Astrocyte (in vitro differentiated cells and primary cell): ENCODE measurements at places on chromosomes 2 and 18.
A peak's percentile ranks its signal among the peaks of the same experiment; 100 is the strongest.

- H3K27me3 ChIP-seq, result no peaks in the 10 kb centered on the region
- no peak for DNase-seq
- H3K4me1 ChIP-seq, result no peaks in the 10 kb centered on the region
Observed at GRCh38 chr2:50284188-50284587, 747.7 kb downstream of the NRXN1 start.

GRCh38 chr2:71938108-71938507 lies 209.6 kb downstream of the CYP26B1 start:
- H3K27ac ChIP-seq, result no peak overlapping the region
- no peaks in the 10 kb centered on the region for H3K36me3 ChIP-seq
- DNase-seq, result no peak
- peaks cover 4% of the 10 kb centered on the region for H3K4me1 ChIP-seq
- no peak overlapping the region for H3K4me3 ChIP-seq

DNA sequence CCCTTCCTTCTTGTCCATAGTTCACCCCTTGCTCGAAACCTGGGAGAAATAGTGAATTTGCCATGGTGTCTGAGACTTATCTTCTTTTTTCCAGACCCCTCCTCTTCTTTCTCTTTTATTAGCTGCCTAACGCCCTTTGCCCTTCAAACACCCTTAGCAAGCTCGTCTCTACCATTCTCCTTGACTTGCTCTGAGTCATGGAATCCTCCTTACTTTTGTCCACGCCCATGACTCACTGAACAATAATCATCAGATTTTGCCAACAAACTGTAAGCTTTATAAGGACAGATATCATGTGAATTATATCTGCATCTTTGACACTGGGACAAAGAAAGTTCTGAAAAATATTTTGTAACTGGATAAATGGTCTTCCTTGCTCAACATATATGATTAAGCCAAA lies 67.1 kb upstream of the CNTNAP5 start:
- DNase-seq, result no peak
- H3K27ac ChIP-seq, result no peak overlapping the region
- H3K36me3 ChIP-seq, result no peaks in the 10 kb centered on the region
- H3K27me3 ChIP-seq, result no peaks in the 10 kb centered on the region
- no peak overlapping the region for H3K4me3 ChIP-seq
- H3K4me1 ChIP-seq, result no peaks in the 10 kb centered on the region

GRCh38 chr2:184646177-184646576 lies 47.8 kb downstream of the ZNF804A start:
- H3K27ac ChIP-seq, result no peak overlapping the region
- H3K27me3 ChIP-seq, result no peaks in the 10 kb centered on the region
- H3K36me3 ChIP-seq, result no peaks in the 10 kb centered on the region

GRCh38 chr18:13300029-13300428 lies 81.5 kb downstream of the LDLRAD4 start:
- H3K4me1 ChIP-seq, result peaks cover 5% of the 10 kb centered on the region
- no peaks in the 10 kb centered on the region for H3K27me3 ChIP-seq
- no peak for DNase-seq
- no peak overlapping the region for H3K27ac ChIP-seq
- no peak overlapping the region for H3K4me3 ChIP-seq

GRCh38 chr2:173855661-173856060 lies 109.5 kb downstream of the SP3 start:
- no peak overlapping the region for H3K27ac ChIP-seq
- no peak overlapping the region for H3K4me3 ChIP-seq
- no peaks in the 10 kb centered on the region for H3K4me1 ChIP-seq
- peaks cover 3% of the 10 kb centered on the region for H3K27me3 ChIP-seq

- no peaks in the 10 kb centered on the region for H3K4me1 ChIP-seq
- no peaks in the 10 kb centered on the region for H3K36me3 ChIP-seq
- no peak for DNase-seq
- no peaks in the 10 kb centered on the region for H3K27me3 ChIP-seq
- no peak overlapping the region for H3K27ac ChIP-seq
Observed at GRCh38 chr18:24683925-24684324, 223.5 kb downstream of the HRH4 start.

GRCh38 chr2:206154197-206154596 lies 5.0 kb downstream of the NDUFS1 start:
- no peaks in the 10 kb centered on the region for H3K27me3 ChIP-seq
- H3K27ac ChIP-seq, result no peak overlapping the region
- H3K4me3 ChIP-seq, result no peak overlapping the region
- H3K36me3 ChIP-seq, result peaks cover 10% of the 10 kb centered on the region

DNA sequence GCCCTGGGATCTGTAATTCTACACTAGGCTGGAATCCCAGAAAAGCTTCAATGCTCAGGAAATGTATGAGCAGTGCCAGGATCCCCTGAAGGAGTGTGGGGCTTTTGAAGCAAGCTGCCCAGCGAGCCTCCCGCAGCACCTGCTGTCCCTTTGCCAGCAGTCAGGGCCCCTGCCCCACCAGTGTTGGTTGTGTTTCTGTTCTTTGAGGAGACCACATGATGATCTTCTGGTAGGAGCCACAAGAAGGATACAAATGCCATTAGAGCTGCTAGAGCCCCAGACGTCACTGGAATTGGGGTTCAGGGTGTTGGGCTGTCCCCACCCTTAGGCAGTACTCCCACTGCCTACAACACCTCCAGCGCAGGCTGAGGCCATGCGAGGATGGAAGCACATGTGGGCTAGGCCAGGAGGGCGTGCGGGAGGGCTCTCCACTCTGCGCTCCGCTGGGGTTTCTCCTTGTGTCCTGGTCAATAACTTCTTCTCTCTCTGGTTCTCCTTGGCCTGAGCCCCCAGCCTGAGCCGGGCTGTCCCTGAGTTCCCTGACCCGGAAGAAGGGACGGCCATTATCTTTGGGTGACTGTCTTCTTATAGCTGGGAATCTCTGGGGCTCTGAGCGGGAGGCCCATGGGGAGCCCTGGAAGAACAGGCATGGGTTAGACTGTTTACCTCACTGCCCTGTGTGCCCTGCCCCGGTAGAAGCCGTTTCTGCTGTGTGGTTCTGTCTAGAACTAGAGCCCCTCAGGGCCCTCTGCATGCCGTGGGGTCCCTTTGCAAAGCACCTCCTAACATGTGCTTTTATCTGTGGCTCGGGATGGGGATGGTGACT lies 73.9 kb downstream of the LRRFIP1 start:
- no peaks in the 10 kb centered on the region for H3K36me3 ChIP-seq
- peaks cover 76% of the 10 kb centered on the region for H3K4me1 ChIP-seq
- peak overlapping the region; percentile 95 for H3K27ac ChIP-seq
- DNase-seq, result no peak
- no peaks in the 10 kb centered on the region for H3K27me3 ChIP-seq

DNA sequence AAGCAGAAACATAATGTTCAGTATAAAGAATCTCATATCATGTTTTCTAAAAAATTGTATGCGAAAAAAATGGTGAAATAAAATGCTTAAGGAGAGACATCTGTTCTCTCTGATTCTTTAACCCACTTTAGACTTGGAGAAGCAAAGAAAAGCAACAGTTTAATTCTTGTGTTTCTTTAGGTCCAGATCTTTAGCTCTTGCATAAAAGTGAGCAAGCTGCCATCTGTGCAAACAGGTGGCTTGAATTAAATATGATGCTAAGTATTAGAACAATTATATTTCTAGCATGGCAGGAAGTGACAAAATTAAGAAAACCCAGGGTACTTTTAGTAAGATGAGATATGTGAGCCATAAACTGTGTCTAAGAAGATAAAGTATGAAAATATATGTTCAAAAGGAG lies 1038.3 kb downstream of the DPP10 start:
- H3K4me1 ChIP-seq, result no peaks in the 10 kb centered on the region
- H3K36me3 ChIP-seq, result no peaks in the 10 kb centered on the region
- no peak for DNase-seq
- H3K27ac ChIP-seq, result no peak overlapping the region
- H3K4me3 ChIP-seq, result no peak overlapping the region
- no peaks in the 10 kb centered on the region for H3K27me3 ChIP-seq

DNA sequence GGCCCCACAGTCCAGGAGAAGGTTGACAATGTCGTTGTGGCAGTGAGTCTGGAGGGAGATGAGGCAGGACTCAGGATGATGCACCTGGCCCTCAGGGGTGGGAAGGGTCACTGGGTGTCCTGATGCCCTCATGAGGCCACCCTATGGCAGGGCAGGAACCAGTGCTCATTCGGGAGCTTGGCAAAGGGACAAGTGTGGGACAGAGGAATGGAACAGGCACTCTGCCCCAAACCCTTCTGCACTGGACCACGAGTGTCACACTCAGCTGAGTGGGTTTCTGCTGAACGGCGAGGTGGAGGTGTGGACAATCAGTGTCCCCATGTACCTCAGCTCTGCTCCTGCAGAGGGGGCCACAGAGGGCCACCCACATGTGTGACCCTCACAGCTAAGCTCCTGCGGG lies 32.0 kb downstream of the ANKMY1 start:
- no peaks in the 10 kb centered on the region for H3K4me1 ChIP-seq
- no peak for DNase-seq
- no peaks in the 10 kb centered on the region for H3K36me3 ChIP-seq
- no peak overlapping the region for H3K4me3 ChIP-seq

DNA sequence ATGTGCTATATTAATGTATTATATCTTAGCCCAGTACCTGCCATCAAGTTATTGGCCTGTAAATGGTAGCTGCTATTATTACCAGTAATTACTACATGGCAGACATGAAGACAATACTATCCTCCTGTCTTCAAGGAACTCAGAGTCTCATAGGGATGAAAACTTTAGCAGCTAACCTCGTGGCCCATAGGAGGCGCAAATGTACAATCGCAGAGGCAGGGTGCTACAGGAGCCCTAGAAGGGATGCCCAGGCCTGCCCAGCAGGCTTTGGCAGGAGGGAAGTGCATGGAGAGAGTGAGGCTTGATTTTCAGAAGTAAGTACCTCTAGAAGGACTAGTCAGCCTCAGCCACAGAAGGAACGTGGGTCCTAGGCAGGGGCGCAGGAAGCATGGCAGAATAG lies 44.7 kb upstream of the KIDINS220 start:
- no peak for DNase-seq
- H3K36me3 ChIP-seq, result peaks cover 5% of the 10 kb centered on the region
- H3K27me3 ChIP-seq, result no peaks in the 10 kb centered on the region
- H3K4me3 ChIP-seq, result no peak overlapping the region
- no peak overlapping the region for H3K27ac ChIP-seq

DNA sequence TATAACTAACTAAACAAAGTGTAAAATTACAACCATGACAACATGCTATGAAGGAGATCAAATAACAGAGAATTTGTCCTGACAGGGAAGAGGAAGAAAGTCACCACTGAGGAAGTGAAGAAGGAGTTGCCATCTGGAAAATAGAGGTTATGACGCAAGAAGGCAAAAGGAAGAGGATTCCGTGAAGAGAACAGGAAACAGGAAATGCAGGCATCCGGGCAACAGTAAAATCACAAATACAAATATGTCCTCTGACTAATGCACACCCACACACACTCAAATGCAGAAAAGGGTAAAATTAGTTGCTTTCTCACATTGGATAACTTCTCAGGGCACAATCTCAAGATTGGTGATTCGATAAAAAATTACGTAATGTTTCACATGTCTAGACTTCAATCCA lies 278.4 kb downstream of the TMX3 start:
- H3K36me3 ChIP-seq, result no peaks in the 10 kb centered on the region
- H3K4me3 ChIP-seq, result no peak overlapping the region
- peaks cover 12% of the 10 kb centered on the region for H3K4me1 ChIP-seq
- DNase-seq, result peak; percentile 72
- H3K27me3 ChIP-seq, result no peaks in the 10 kb centered on the region

- no peak for DNase-seq
- no peak overlapping the region for H3K4me3 ChIP-seq
- peaks cover 9% of the 10 kb centered on the region for H3K36me3 ChIP-seq
- peaks cover 11% of the 10 kb centered on the region for H3K4me1 ChIP-seq
- no peak overlapping the region for H3K27ac ChIP-seq
Observed at GRCh38 chr2:121390082-121390692, 105.2 kb upstream of the TFCP2L1 start.

- DNase-seq, result no peak
- H3K4me3 ChIP-seq, result no peak overlapping the region
- H3K4me1 ChIP-seq, result no peaks in the 10 kb centered on the region
- H3K27ac ChIP-seq, result no peak overlapping the region
- no peaks in the 10 kb centered on the region for H3K27me3 ChIP-seq
Observed at GRCh38 chr2:10554961-10555809, 107.1 kb upstream of the ODC1 start.

DNA sequence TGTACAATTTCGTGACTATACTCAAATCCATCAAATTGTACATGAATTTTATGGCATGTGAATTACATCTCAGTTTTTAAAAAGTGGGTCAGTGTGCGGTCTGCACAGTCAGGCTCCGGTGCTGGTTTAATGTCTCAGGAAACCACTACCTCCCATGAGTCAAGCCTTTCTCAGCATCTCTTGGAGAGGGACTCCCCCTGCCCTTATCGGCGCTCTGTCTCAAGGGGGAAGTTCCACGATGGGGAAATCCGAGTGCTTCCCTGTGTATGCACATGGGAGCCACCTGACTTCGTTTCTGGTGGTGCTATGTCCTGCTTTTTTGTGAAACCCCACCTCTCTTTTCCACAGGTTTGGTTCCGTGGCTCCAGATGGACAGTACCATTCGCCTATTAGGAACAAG lies 72.5 kb downstream of the ACOXL start:
- H3K27ac ChIP-seq, result no peak overlapping the region
- no peaks in the 10 kb centered on the region for H3K36me3 ChIP-seq
- H3K27me3 ChIP-seq, result peaks cover 19% of the 10 kb centered on the region
- DNase-seq, result no peak
- no peaks in the 10 kb centered on the region for H3K4me1 ChIP-seq
- no peak overlapping the region for H3K4me3 ChIP-seq

DNA sequence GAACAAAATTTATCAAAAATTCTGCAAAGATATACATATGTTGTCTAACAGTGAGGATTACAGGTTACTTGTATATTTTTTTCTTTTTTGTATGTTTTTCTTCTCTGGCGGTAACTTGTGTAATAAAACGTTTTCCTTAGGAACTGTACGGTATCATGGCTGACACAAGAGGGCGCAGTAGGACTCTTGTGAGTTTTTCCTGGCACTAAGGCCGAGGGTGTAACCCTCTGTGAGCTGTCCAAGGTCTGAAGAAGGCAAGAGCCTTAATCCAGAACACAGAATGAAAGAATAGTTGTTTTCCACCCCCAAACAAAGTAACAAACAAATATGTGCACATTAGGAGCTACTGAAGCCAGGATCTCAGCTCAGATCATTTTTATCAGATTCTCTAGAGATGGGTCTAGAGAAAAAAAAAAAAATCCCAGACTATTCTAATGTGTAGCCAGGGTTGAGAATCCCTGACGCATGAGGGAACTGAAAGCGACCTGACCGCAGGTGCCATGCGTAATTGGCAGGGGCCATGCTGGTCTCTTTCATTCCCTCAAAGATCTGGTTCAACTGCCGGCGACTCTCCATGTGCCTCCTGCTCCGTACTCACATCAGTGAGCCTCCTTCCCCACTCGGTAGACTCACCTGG lies 27.0 kb downstream of the TMEM200C start:
- DNase-seq, result peak; percentile 69
- no peak overlapping the region for H3K27ac ChIP-seq
- H3K4me3 ChIP-seq, result no peak overlapping the region
- H3K27me3 ChIP-seq, result peaks cover 5% of the 10 kb centered on the region

DNA sequence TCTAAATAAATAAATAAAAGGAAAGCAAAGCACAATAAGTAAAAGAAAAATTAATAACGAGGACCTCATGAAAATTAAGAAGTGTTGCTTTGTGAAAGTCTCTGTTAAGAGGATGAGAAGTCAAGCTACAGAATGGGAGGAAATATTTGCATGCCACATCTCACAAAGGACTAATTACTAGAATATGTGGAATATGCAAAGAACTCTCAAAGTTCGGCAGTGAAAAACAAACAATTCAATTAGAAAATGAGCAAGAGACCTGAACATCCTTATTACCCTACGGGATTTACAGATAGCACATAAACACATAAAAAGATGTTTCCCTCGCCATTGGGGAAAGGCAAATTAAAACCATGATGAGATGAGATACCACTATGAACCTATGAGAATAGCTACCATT lies 23.3 kb downstream of the CYP26B1 start:
- H3K27ac ChIP-seq, result no peak overlapping the region
- H3K27me3 ChIP-seq, result peaks cover 4% of the 10 kb centered on the region
- DNase-seq, result no peak
- H3K4me3 ChIP-seq, result no peak overlapping the region
- no peaks in the 10 kb centered on the region for H3K4me1 ChIP-seq
- H3K36me3 ChIP-seq, result no peaks in the 10 kb centered on the region
